Kidney (tissue), 22 donors: ENCODE measurements at places on chromosomes 3 and 15. TPM values are rescaled to one million over a fixed set of nuclear protein-coding genes. Genes with fewer than 3 reads are reported as not detected.

MYRIP gene
- 0.92 TPM for polyA plus RNA-seq

- no peak for DNase-seq
These were observed 61.3 kb downstream of the RIOX2 start for GRCh38 chr3:97910931-97911351.

GRCh38 chr3:38602576-38603250 is 46.8 kb downstream of the SCN5A start:
- no peak for DNase-seq

DLEC1 gene
- 0.52 TPM for polyA plus RNA-seq

HCN4 gene
- 0.15 TPM for polyA plus RNA-seq

SLC24A5 gene
- not detected for polyA plus RNA-seq

MTMR10 gene
- 26.2 TPM for polyA plus RNA-seq

DNA sequence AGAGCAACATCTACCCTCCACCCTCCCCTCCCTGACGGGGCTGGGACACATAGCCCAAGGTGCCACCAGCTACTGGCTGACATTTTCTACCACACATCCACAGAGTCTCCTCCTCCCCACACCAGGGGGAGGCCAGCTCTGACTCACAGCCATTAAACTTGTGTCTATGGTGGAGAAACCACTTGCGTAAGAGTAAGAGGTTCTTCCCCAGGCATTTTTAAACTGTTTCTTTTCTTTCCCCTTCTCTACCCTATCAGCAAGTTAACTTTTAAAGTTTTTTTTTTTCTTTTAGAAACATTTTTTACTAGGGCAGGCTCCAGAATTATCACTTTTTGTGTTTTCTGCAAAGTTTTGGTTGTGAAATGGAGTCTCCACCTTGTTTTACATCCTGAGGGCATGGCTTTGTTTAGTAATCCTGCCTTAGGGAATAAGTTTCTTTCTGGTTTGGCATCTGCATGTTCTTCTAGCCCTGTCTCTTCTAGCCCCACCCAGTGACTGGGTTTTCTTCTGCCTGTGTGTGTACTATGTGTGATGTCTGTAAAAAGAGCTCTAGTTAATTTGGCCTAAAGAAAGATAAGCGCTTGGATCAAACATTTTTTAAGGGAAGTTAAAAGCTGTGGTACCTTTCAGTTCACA is 148.8 kb upstream of the GADL1 start:
- DNase-seq: no peak

PGBD4 gene
- polyA plus RNA-seq: 0.90 TPM

GRCh38 chr15:62075595-62076277 is 9.0 kb downstream of the C2CD4A start:
- DNase-seq: no peak

GRCh38 chr15:88897142-88897455 is 1.8 kb upstream of the HAPLN3 start:
- no peak for DNase-seq

DNA sequence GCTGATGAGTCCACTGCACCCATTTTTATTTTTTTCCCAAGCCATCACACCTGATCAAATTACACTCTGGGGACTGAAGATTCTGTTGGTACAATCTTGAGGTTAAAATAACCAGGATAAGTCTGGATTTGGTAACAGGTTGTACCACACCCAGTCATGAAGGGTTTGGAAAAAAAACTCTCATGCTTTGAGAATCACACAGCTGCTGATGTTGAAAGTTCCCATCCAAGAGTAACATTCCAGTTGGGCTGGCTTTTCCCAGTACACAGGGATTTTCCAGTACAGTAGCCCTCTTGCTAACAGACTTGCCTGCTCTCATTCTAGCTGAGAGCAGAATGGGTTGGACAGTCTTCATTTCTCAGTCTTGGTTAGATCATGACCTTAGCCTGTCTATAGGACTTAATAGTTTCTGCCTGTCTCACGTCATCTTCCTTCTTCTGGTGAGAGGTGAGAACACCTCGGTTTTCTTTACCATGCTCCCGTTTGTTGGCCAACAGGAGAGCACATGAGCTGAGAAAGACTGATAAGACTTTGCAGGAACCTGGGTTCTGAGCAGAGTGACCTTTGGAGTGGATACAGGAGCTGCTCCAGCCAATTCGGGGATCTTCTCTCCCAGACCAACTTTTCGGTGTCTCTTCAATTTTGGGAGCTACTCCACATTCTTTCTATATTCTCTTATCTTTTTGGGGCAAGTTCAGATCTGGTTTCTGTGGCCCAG is 300.1 kb upstream of the LYSMD4 start:
- DNase-seq: no peak

DNA sequence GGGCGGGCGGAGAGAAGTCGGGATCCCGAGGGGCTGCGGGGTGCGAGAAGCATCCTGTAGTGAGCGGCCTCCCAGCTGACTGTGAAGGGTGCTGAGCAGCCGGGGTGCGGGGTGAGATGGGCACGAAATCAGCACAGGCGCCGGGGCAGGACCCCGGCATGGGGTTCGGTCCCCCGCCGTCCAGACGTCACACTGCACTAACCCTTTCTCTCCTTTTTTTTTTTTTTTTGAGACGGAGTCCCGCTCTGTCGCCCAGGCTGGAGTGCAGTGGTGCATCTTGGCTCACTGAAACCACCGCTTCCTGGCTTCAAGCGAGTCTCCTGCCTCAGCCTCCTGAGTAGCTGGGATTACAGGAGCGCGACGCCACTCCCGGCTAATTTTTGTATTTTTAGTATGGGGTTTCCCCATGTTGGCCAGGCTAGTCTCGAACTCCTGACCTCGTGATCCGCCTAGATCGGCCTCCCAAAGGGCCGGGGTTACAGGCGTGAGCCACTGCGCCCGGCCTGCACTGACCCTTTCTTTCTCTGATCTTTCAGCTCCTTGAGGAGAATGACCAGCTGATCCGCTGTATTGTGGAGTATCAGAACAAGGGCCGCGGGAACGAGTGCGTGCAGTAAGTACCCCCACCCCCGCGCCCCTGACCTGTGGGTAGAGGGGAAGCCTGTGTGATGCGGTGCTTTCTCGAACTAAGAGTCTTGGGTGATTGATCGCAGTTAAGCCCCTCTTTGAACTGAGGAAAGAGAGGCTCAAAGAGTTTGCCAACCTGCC is 513 bp downstream of the SS18L2 start:
- DNase-seq: no peak

C15orf62 gene
- 0.47 TPM for polyA plus RNA-seq

DNA sequence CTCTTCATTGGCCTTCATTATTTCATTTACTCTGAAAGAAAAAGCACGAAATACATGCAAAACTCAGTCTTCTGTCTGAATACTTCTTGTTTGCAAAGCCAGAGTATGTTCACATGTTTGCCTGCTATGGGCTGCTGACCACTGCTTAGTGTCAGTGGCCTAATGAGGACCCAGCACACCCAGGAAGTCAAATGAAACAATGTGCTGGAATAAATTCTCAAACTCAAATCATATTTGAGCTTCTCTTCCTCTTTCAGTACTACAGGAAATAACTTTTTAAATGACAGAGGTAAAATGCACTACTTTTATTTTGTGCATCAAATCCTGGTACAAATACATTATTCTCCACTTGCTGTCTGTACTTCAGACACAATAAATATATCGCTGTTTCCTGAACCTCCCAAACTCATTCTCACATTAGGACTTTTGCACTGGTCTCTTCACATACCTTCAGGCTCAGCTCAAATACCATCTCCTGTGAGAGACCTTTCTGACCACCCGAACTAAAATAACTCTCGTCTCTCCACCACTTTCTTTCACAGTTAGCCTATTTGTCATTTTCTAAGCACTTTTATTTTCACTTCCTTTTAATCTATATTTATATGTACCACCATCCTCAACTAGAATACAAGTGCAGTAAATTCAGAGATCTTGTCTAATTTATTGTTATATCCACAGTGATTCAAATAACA is 176.8 kb downstream of the TUSC7 start:
- DNase-seq: no peak

DNA sequence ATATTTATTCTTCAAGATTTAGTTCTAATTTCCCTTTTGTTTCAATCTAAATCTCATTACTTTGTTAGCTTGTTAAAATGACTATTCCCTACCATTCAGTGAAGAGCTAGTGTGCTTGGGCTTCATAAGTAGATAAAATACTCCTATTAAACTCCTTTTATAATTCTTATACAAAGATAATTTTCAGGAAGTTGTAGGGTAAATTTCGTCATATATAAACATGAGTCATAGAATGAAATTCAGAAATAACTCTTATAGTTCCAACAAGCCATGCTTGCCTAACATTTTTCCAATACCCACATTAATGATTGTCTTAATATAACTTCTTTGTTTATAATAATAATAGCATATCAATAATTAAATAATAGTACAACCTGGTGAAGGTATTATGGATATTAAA is 407.3 kb downstream of the NAALADL2 start:
- no peak for DNase-seq

DNA sequence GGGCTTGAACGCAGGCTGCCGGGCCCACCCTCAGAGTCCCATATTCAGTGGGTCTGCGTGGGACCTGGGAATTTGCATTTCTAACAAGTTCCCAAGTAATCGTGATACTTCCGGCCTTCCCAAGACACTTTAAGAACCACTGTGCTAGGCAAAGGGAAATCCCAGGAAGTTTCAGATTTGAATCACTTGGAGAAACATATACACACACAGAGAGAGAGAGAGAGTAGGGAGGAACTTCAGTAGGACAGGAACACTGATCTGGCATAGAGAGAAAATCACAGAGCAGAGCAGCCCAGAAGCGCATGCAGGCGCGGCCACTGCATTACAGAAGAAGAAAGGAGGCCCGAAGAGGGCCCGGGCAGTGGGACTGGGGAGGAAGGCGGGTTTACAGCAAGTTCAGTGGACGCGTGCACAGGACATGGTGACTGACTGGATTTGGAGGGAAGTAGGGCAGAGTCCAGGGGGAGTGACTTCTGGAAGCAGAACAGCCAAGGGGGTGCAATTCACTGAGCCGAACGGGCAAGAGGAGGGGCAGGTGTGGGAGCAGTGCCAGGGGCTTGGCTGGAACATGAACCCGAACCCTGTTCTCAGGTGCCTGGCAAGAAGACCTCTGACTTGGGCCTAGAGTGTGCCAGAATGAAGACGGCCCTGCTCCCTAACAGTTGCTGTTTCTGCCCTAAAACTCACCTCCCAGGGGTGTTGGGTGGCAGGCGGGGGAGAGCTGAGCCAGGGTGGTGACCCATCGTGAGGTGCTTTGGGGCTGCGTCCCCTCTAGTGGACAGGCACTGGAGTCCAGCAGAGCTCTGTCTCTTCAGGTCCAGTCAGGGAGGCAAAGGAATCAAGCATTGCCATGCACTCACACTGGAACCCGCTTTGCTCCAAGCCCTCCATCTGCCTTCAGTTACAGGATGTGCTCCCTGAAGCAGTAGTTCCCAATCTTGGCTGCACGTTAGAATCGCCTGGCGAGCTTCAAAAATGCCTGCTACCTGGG is 101.3 kb upstream of the HES1 start:
- peak; percentile 42 for DNase-seq
